ENCODE measurements at places on chromosomes 5 and 9.
A peak's percentile ranks its signal among the peaks of the same experiment; 100 is the strongest.

DNA sequence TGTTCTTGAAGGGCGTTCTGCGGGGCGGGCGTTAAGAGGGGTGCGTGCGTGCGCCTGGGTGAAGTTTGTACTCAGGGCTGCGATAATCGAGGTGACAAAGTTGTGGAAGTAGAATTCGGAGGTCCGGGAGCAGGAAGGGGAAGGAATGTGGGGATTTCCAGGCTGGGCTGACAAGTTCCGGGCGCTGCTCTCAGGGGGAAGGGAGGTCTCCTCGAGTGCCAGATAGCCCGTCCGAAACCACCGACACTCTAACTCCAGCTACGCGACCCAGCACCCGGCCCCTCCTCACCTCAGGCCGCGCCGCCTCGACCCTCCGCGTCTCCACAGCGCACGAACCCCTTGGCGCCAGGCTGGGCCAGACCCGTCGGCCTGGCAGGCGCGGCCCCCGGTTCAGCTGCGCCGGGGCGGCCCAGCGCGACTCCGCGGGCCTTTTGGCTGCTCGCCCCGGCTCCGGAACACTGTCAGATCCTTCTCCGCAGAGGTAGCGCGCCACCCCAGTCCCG lies at the start of gene IL6ST:
IL6ST (minus strand) TSS at position 469 of the 503 bp plus-strand sequence. CDS start 18,685 bp downstream, outside the sequence.
- DNase-seq: no peak

DNA sequence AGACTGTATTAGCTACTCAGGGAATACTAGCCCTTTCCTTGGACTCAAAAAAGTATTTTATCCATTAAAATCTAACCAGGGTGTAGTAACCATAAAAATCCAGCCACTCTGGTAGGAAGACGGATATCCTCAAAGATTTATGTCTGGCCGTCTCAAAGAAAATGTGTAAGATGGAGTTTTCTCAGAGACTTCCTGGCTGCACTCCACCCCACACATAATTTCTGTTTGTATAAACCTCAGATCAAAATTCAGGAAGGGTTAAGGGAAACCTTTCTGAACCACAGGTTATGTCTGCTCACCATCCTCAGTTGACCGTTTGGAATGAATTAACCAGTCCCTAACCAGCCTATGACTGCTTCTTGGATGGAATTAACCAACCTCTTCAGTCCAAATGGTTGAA lies 13.8 kb upstream of the SMIM23 start:
- DNase-seq: no peak

DNA sequence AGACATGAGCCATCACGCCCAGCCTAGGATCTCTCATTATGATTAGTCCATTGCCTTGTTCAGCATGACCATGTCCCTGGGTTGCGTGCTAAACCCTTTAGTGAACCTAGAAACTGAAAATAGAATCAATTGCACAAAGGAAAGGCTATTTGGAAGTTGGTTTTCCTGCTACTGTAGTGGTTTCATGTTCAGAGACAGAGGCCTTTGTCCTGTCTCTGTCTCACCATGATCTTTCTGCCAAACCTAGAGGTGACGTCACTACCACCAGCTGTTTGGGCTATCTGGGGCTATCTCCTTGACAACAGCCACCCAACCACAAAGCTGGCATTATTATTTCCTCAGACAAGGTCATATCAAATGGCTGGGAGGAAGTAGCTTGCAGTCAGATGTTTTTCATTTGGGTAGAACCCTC lies 4.0 kb upstream of the CDK5RAP2 start:
- DNase-seq: peak; percentile 94

GRCh38 chr5:65812648-65813047 lies 90.6 kb downstream of the NLN start:
- no peak for DNase-seq

DNA sequence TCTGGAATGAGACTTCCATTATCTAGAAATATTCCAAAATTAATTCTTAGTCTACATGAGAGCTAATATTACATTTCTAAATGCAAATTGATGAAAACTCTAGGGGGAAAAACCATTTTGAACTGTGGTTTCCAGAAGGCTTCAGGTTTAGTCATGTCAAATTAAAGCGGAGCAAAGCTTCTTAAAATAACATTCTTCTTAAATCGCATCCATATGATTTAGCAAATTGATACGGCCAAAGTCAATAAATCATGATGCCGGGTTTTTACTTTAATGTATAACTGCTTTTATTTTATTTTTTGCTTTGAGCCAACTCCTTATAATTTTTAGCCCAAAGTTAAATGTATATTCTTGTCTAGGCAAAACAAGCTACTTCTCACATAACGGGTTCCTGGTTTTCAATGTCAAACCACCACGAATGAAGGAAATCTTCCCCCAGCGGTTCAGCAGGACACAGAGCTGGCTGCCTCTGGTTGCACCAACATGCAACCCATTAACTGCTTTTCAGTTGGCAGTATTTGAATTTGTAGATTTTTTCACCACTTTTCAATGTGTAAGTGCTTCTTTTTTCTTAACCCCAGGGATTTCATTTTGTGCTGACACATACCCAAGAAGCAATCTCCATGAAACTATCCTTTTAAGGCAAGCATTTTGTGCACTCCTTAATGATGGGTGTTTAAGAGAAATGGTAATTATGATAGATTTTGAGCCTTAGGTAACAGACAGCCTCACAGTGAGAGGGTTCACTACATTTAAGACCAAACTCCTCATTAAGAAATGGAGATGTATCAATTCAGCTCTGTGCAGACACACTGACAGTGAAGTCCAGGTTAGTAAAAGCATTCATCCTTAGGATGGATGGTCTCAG lies 35.5 kb downstream of the EFNA5 start:
- DNase-seq: no peak

GRCh38 chr5:112226215-112226614 lies 192.9 kb downstream of the EPB41L4A start:
- DNase-seq: no peak

DNA sequence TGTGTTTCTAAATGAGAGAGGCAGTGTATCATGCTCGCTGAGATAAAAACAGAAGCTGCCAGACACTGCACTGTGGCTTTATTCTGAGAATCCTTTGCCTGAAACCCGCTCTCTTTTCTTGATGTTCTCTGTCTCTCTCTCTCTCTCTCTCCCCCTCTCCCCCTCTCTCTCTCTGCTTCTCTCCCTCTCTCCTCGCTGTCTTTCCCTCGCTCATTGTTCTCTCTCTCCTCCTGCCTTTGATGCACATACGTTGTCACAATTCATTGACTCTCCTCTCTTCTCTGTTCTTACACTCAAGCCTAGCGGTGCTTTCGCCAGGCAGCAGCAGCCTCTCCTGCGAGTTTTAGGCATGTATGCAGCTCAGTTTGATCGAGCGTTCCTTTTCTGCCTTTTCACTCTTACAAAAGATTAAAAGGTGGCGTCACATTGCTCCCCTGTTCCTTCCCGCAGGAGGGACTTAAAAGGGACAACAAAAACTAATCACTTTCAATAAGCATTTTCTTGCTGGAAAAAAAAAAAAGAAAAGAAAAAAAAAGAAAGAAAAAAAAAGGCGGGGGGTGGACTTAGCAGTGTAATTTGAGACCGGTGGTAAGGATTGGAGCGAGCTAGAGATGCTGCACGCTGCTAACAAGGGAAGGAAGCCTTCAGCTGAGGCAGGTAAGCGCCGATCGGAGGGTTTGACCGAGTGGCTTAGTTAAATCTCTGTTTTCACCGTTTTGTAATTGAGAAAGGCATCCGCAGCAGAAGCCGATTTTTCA lies 717.9 kb upstream of the WWC1 start:
- no peak for DNase-seq

DNA sequence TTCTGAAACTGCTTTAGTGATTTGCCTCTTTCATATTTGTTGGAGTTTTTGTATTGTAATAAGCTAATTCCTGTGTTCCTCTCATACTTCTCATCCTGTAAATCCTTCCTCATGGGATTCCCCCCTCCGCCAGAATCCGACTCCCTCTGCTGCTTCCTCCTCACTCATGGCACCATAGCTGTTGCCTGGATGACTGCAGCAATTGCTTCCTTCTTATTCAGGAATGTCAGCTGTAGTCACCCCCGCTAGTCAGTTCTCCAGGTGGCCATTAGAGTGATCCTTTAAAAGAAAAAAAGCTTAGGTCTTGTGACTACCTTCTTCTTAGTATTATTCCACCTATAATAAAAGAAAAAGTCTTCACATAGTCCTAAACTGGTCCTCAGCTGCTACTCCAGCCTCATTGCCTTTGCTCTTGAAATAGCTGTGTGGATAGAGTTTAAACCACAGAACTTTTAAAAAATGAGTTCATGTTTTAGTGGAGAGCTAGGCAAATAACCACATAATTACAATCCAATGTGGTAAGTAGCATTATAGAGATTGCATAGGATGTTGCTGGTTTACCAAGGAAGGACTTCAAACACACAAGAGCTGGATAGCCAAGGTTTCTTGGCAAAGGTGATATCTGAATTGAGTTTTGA lies 227.3 kb downstream of the KDM4C start:
- no peak for DNase-seq

- no peak for DNase-seq
Observed at GRCh38 chr5:147966829-147967228, 60.5 kb upstream of the C5orf46 start.

DNA sequence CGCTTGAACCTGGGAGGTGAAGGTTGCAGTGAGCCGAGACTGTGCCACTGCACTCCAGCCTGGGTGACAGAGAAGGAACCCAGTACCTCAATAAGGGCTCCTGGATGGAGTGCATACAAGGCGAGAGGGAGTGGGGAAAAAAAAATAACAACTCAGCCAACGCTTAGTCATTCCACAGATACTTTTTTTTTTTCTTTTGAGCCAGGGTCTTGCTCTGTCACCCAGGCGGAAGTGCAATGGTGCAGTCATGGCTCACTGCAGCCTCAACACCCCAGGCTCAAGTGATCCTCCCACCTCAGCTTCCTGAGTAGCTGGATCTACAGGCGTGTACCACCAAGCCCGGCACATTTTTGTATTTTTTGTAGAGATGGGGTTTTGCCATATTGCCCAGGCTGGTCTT lies 59.5 kb upstream of the GGTA1 start:
- DNase-seq: peak; percentile 90

GRCh38 chr9:134163371-134164196 lies 780 bp downstream of the RNU6ATAC start:
- no peak for DNase-seq
